ENCODE measurements at places on chromosomes 4 and X.

GRCh38 chrX:9656277-9656676 is 109.4 kb downstream of the GPR143 start:
- no peak for DNase-seq

- DNase-seq, result no peak
Observed at GRCh38 chr4:188439641-188440311, 300.5 kb downstream of the TRIML1 start.

DNA sequence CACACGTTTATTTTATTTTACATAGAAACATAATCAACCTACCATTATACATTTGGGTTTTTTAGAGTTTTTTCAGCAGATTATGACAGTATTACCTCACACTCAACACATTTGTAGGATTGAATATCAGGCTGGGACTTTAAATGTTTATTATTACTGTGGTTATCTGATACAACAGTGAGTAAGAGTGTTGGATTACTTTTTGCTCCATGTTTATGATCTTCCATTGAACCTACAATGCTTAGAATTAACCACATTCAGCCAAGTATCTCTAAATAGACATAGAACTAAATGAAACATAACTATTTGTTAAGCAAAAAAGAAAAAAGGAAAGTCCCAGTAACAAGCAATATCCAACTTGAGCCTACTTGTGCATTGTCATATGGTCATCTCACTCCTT is 607.4 kb upstream of the PITX2 start:
- no peak for DNase-seq

DNA sequence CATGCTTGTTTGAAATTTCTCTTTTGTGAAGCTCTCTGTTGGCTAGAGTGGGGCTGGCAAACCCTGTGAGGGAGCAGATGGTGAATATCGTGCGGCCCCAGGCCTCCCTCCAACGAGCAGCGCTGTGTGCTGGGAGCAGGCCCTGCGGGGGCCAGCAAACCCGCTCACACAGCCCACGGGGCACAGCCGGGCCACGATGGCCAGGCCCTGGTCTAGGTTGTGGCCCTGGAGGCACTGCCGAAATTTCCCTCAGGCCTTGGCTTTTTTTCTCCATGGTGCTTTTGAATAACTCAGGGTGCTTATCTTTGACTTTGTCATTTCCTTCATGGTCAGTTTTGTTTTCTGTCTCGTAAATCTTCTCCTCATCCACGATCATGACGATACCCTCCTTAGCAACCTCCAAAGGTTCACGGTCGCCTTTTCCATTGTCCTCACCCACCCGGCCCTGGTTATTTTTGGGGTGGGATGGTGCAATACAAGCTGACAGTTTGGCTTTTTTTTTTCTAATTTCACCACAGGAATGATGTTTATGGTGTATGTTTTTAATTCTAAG is 20.7 kb downstream of the PCGF3 start:
- no peak for DNase-seq

DNA sequence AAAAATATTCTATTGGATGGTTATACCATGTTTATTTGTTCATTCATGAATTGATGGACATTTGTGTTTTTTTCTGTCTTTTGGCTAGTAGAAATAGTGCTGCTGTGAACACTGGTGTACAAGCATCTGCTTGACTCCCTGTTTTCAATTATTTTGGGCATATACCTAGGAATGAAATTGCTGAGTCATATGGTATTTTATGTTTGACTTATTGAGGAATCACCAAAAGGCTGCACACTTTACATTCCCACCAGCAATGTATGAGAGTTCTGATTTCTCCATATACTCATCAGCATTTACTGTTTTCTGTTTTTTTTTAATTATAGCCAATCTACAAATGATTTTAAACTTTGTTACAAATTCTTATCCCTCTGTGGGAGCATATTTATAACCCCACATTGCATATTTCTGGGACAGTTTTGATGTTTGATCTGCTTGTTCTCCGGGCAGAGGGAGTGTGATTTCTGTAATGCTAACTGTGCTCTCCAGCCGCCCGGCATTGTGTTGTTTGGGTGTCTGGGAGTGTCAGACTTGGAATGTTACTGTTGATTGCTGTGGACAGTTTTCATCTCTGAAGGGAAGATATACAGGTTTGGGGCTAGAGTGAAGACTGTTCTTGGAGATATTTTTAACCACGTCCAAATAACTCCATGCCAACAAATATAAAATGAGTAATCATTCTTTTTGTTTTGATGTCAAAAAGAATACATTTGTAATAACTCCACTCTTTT is 60.5 kb upstream of the PGRMC2 start:
- no peak for DNase-seq

- no peak for DNase-seq
Observed at GRCh38 chr4:153781717-153782416, 7.0 kb downstream of the SFRP2 start.

GRCh38 chrX:123698979-123699520 is 33.8 kb downstream of the THOC2 start:
- DNase-seq, result no peak

- DNase-seq, result no peak
Observed at GRCh38 chrX:153417637-153418036, 6.4 kb downstream of the ZFP92 start.

- peak; percentile 54 for DNase-seq
Observed at GRCh38 chr4:152696764-152697261, 17.0 kb upstream of the TMEM154 start.

DNA sequence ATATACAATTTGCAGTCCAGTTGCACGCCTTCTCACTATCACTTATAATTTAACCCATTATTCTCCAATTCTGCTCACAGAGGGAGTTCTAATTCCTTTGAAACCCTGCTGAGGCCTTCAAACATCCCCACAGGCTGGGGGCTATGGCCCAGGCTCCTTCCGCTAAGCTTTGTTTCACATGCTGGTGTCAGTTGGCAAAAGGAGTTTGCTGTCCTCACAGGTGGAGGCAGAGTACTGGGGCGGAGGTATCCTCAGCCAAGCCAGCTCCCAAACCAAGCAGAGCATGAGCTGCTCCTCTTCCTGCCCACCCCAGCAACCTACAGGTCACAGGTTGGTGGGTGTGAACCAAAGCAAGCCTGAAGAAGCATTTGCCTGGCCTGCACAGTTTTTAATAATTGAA is 21.5 kb downstream of the BTC start:
- no peak for DNase-seq

GRCh38 chr4:170080496-170080895 is 9.3 kb downstream of the AADAT start:
- no peak for DNase-seq

DNA sequence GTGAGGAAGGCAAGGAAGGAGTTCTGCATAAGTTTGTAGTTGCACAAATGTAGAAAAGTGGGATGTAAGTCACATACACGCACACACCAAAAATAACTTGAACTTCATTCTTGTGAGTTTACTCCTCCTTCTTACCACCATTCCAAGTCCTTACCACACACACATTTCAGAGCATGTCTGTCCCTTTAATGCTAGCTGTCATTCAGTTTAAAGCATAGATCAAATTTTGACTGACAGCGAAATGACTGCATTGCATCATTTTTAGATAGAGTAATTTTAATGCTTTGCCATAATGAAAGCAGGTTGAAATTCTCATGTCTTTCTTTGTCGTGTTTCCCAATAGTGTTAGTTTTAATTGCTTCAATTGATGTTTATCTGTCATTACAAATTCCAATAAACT is 629.6 kb upstream of the HTR2C start:
- no peak for DNase-seq

- no peak for DNase-seq
Observed at GRCh38 chr4:123093236-123093635, 170.8 kb upstream of the NUDT6 start.

GRCh38 chrX:56974408-56974807 is 20.9 kb downstream of the SPIN3 start:
- no peak for DNase-seq

DNA sequence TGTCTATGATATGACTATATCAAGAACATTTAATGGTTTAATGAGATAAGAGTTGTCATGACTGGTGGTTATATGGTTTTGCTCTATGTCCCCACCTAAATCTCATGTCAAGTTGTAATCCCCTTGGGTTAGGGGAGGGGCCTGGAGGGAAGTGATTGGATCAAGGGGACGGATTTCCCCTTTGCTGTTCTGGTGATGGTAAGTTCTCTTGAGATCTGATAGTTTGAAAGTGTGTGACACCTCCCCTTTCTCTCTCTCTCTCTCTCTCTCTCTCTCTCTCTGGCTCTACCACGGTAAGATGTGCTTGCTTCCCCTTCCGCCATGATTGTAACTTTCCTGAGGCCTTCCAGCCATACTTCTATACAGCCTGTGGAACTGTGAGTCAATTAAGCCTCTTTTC is 803.4 kb downstream of the TRIML1 start:
- DNase-seq, result no peak

DNA sequence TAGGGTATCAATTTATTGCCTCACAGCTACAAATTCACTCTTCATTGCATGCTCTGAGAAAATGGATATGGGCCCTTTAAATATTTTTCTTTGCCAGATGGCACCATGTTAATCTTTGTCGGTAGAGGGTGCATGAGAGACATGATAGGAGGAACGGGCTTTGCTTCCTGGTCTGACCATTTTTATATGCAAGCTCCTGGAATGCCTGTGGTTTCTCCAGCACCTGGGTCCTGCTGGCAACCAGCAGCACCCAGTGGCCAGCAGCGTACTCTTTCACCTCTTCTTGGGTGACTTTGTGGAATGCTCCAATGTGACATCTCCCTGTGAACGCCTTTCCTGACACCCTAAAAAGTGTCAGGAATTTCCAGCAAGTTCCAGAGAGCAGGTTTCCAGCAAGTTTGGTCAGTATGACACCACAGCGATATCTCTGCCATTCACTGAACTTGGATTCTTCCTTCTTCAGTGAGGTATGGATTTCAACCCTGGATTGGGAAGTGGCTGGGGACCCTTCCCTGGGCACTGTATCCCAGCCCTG is 140.3 kb upstream of the PGRMC2 start:
- DNase-seq, result no peak

DNA sequence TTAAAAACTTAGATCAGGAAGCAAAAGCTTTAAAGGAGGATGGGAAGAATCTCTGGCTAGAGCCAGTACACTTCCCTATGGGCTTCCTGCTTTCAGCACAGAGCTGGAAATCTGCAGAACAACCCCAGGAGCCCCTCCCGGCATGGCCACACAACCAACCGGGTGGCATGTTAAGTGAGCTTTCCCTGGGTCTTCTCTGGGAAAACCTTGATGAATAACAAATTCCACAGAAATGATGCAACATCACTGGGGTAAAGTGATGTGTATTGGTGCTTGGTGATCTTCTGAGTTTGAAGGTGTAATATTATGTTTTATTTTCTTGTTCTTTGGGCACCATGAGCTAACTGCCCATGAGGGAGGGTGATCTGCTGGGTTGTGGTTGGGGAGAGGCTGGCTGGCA is 22.1 kb downstream of the NHS start:
- DNase-seq, result no peak

DNA sequence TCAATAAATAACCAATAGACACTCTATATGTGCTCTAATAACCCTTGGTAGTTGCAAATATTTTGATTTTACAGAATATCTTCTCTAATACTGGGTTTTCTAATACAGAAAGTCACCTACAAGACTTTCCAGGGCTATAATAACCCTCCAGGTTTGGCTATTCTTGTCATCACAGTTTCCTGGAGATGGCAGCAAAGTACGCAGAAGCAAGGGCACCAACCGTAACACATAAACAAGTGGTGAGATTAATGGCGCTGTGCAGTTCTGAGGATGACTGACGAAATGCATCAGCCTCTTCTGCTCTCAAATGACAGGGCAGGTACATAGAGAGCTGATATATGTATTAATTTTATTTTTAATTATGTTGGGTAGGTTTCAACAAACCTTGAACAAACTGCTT is 122.4 kb downstream of the C4orf33 start:
- DNase-seq, result no peak

DNA sequence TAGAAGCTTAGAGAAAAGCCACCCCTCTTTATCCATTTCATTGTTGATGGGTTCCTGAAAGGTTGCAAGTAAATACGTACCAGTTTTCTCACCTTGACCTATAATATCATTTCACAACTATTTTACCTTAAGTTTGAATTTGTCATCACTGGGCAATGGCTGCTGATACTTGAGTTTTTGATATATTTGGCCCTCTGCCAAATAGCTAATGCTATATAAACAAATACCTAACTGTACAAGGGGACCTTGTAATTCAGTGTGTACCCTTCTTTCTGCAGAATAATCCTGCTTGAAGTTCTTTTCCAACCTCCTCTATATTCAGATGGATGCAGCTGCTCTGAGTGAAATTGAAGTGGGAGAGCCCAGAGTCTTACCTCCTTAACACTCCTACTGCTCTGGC is 19.0 kb upstream of the GLUD2 start:
- no peak for DNase-seq

DNA sequence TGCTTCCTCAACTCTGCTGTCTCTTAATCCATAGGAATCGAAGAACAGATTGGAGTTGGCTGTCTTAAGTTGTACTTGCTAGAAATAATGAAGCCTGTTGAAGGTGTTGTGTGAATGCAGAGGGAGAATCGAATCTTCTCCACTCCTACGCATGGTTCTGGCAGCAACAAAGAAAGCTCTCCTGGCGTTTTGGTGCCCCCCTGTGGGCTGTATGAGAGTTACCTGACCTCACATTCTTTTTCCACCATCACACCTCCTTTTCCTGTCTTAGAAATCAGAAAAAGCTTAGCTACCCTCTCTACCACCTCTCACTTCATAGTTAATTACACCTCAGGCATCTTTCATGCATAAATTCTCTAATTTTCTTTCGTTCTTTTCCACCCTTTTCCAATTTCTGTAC is 16.3 kb downstream of the KLF8 start:
- peak; percentile 69 for DNase-seq

DNA sequence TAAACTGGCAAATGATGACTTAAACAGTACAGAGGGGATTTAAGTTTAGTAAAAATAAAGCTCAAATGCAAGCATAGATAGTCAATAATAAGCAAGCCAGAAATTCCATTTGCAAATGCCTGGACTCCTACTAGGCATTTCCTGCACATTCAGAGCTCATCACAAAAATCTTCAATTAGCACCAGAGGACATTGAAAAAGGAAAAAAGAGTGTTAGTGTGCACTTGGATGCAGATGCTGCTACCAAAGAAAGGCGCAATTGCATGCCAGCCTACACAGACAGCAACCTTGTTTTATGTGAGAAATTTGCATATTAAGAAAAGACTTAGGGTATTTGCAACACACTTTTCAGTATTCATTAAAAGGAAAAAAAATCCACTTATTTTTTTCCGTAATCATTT is 282.1 kb downstream of the GRIA2 start:
- DNase-seq, result no peak

DNA sequence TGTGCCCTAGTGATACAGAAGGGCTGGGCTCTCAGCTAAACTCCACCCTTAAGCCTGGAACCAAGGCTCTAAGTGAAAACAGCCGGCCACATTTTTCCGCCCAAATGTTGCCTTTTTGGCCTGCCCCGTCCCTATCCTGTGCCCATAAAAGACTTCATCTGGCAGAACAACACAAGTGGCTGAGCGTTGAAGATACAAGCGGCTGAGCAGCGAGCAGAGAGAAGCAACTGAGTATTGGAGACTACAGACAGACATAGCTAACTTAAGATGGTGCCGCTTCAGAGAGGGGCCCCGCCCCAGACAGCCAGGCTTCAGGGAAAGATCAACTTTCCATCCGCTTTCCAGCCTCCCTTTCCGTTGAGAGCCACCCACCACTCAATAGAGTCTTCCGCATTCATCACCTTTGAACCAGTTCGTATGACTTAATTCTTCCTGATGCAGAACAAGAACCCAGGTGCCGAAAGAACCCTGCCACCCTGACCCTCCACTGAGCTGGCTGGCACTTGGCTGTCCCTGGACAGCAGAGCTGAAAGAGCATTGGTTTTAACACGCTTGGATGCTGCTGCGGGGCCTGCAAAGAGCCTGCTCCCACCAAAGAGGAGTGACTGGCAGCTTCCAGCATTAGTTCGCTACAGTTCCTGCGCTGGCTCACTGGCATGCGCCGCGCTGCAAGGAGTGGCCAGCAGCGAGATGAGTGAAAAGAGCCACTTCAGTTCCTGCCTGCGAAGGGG is 853.2 kb upstream of the INTU start:
- DNase-seq, result no peak
